ENCODE measurements at places on chromosomes 2 and 18.

DNA sequence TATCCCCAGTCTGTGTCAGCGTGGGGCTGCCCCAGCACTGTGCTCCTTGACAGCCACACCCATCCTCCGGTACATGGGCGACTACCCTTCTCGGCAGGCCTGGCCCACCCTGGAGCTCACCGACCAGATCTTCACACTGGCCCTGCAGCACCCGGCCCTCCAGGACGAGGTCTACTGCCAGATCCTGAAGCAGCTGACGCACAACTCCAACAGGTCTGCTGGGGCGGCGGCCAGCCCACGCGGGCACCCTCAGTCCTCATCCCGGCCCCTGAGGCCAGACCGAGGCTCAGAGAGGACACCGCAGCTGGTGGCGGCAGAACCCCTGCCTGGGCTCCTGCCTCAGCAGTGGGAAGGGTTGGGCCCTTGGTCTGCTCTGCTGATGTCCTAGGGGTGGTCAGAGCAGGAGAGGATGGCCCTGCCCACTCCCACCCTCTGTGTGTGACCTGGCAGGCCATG lies 14.4 kb upstream of the GPR17 start:
- no peak for DNase-seq

- no peak for DNase-seq
Observed at GRCh38 chr2:21095714-21096113, 28.1 kb upstream of the TDRD15 start.

- no peak for DNase-seq
Observed at GRCh38 chr2:222398446-222398885, 25.9 kb upstream of the SGPP2 start.

- DNase-seq: no peak
Observed at GRCh38 chr2:138771534-138771933, 8.7 kb downstream of the NXPH2 start.

DNA sequence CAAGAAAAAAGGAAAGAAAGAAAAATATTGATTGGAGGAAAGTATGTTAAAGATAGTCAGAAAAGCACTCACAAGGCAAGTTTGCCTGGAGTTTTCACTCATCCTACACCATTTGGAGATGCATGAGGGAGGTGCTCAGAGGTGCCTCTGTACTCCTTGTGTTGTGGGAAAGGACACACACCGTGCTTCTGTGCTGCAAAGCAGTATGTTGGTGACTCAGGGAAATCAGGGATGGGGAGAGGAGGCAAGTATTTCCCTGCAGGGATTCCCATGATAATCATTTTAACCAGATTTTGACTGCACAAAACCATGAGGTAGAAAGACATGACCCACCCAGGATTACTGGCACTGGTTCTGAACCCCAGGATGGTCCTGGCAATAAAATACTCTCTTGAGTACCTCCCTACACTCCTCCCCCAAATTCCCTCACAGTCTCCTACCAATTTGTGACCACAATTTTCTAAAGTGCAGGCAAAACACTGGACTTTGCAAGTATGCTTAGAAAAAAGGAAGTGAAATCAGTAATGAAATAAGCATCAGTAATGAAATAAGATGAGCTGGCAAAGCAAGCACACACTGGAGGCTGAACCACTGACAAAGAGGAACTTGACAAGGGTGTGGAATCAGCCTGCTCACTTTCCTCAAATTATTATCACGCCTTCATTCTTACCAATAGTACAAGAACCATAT lies 155.5 kb upstream of the ACVR2A start:
- DNase-seq: no peak

Data from activated naive CD8-positive, alpha-beta T cell treated with anti-CD3 and anti-CD28 coated beads for 36 hours (primary cell).